ENCODE measurements at places on chromosomes 3 and 15.

- DNase-seq, result peak; percentile 41
These were observed 377.0 kb downstream of the GAP43 start for GRCh38 chr3:116000311-116000710.

- peak; percentile 38 for DNase-seq
These were observed 362.2 kb upstream of the SLCO3A1 start for GRCh38 chr15:91491101-91491950.

GRCh38 chr3:8345398-8345797 lies 156.2 kb upstream of the LMCD1 start:
- DNase-seq, result no peak

DNA sequence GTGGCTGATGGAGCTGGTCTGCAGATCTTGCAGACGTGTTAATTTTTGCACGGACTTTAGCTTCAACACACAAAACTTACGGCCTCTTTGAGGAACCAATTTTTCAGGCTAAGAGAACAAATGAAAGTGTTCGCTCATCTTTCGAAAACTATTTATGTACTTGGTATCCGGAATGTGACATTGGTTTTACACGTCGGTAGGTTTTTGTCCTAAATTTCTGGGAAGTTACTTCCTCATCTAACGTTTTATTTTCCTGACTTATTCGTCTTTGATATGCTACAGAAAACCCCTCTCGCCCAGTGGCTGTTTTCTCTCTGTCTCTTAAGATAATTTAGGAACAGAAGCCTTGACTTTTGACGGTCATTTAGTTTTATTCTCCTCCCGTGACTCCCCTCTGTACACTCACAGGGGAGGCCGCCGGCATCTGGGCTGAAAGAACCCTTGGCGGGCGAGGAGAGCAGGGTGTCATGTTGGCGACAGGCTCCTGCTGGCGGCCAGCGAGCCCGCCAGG lies 834 bp upstream of the GREM1 start:
- no peak for DNase-seq

GRCh38 chr3:11757441-11757875 lies 89.2 kb downstream of the TAMM41 start:
- no peak for DNase-seq

DNA sequence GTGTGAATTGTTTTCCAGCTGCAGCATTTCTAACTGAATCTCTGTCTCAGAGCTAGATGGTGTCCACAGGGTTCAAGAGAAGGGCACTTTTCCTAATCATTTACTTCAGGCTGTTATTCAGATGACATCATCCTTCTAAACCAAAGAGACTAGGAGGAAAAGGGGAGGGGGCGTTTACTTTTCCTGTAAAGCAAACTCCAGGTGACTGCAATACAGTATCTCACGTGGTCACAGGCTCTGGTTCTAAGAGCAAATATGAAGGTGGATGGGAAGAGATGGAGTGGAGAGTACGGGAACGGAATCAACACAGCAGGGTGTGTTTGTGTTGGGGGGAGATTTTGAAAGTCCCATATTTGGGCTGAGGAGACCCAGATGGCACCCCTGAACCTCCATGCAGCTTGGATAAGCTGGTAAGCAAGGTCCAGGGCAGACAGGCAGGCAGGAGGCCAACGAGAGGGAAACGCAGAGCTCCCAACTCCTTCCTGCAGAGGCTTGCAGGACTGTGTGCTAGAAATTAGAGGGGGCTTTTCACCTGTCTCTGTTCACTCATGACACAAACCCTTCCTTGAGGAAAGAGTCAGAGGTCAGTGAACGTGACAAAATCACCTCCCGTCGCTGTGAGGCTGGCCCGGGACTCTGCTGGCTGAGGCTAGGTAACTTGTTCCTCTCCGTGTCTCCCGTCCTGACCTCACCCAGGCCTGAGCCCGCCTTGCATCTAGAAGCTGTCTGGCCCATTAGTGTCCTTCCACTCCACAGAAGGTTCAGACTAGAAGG lies 151.2 kb downstream of the OPA1 start:
- no peak for DNase-seq

GRCh38 chr3:112338021-112338726 lies 5.2 kb downstream of the CD200 start:
- DNase-seq, result no peak

DNA sequence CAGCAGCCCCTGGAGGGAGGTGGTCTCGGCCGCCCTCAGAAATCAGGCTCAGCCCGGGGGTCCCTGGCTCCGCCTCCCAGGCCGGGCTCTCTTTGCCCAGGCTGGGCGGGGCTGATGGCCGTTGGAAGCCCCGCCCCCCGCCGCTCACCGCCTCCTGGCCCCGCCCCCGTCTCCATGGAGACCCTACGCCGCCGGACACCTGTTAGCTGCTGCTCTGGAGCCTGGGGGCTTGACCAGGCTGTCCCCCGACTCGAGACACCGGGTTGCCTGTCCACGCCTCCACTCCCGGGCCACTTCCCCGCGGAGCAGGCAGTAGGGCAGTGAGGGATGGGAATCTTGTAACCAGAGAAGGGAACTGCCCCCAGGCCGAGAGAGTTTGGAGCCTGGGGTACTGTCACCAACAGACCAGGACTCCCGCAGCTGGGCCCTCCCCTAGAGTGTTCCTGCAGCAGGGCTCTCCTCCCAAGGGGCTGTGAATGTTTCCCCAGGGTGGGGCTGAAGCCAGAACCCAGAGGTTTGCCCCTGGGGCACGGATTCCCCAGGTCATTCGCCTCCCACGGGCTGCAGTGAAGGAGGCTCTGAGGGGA lies 27.8 kb upstream of the RPL32 start:
- peak; percentile 64 for DNase-seq

DNA sequence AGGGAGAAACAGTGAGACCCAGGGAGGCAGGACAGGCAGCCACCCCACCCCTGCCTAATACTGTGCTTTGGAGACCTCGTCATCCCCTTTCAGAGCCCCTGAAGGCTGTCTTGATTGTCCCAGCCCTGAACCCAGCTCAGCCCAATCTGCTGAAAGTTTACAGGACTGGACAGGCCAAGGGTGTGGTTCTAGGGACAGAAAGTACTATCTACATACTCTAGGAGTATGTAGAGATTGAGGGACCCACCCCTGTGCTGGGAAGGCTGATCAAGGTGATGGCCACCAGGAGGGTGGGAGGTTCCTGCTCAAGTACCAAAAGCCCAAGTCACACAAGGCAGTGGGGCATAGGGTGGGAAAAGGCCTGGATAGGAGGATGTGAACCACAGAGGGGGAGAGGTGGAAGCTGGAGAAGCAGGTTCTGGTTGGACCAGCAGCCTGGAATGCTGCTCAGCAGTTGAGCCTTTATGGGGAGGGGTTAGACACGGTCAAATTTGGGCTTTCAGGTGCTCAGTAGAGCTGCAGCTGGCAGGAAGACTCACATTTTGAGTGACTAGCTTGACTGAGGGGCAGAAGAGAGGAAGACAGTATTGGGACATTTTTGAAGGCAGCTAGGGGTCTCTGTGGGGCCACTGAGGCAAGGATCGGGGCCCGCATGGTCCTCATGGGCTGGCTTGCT lies 6.7 kb downstream of the NBEAL2 start:
- peak; percentile 26 for DNase-seq

DNA sequence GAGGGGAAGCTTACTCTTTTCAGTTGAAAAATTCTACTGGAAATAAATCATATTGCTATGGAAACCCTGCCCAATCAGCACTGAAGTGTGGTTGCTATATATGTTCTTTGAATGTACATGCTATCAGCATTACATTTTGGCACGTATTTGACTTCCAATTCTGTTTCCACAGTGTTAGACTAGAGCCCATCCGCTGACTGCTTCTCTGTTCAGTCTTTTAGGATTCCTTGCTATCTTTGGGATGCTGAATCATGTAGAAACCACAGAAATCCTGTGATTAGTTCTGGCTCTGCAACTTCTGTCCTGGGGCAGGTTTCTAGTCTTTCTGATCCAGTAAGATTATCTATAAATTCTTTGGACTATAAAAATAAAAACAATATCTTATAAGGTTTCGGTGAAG lies 128.2 kb upstream of the SLC7A14 start:
- no peak for DNase-seq

DNA sequence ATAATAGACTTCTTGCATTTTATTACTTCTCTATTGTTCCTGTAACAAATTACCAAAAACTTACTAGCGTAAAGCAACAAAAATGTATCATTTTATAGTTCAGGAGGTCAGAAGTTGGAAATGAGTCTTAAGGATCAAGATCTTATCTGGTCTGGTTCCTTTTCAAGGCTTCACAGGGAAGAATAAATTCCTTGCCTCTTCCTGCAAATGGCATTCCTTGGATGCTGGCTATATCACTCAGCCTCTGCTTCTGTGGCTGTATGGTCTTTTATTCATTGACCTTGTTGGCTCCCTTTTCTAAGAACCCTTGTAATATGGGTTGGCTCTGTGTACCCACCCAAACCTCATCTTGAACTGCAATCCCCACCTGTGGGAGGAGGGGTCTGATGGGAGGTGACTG lies 478.4 kb upstream of the THBS1 start:
- no peak for DNase-seq

GRCh38 chr3:79351699-79352098 lies 416.1 kb downstream of the ROBO1 start:
- DNase-seq, result no peak

GRCh38 chr15:70474471-70475406 lies 288.6 kb downstream of the UACA start:
- DNase-seq, result no peak

- peak; percentile 76 for DNase-seq
These were observed 5.8 kb upstream of the RPL29 start for GRCh38 chr3:52001443-52001974.

GRCh38 chr15:39285071-39285470 lies 295.8 kb upstream of the THBS1 start:
- no peak for DNase-seq

DNA sequence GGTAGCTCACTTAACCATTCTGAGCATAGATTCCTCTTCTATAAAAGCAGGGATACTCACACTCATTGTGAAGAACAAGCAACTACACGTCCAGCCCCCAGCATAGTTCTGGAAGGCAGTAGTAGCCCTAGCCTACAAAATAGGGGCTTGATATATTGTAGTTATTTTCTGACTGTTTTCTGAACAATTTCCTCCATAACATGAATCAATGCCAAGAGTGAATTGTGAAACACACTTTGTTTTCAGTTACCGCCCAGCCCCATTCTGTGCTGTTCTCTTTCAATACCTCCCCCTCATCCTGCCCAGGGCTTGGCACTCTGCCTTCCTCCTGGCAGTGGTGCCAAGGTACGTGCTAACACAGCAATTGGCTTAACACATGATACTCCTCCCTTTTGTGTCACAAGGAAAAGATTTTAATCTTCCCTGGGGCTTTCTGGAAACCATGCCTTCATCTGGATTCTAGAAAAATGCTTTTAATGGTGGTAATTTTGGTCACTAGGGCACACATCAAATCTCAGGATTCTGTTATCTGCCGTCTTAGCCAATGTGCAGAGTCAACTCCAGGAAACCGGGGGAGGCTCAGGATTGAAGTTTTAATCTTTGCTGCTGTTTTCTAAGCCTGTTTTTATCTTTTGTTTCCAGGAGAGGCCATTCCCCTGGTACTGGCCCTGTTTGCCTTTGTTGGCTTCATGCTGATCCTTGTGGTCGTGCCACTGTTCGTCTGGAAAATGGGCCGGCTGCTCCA lies 37.2 kb downstream of the IL20RB start:
- DNase-seq, result no peak

GRCh38 chr3:27216955-27217552 lies 152.1 kb downstream of the NEK10 start:
- DNase-seq, result no peak

- DNase-seq, result no peak
These were observed 66.8 kb downstream of the GALK2 start for GRCh38 chr15:49236869-49237268.

- DNase-seq, result no peak
These were observed 101.2 kb downstream of the CORO2B start for GRCh38 chr15:68679961-68680371.

GRCh38 chr15:63048776-63049665 lies 6.5 kb downstream of the TPM1 start:
- peak; percentile 83 for DNase-seq

DNA sequence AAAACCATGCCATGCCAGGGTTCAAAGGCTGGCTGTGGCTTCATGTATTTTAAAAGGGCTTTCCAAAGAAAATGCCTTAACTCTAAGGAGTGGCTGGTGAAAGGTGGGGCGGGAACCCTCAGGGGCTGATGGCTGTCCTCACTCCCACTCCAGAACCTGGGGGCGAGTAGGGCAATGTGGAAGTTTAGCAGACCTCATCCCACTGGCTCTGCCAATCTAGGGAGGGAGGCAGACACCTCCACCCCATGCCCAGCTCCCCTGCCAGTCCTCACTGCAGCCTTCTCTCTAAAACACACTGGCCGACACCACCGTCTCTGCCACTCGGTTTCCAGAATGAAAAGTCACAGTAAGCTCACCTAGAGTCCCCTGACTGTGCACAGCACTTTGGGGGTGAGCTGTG lies 99.5 kb downstream of the TMEM266 start:
- DNase-seq, result no peak

DNA sequence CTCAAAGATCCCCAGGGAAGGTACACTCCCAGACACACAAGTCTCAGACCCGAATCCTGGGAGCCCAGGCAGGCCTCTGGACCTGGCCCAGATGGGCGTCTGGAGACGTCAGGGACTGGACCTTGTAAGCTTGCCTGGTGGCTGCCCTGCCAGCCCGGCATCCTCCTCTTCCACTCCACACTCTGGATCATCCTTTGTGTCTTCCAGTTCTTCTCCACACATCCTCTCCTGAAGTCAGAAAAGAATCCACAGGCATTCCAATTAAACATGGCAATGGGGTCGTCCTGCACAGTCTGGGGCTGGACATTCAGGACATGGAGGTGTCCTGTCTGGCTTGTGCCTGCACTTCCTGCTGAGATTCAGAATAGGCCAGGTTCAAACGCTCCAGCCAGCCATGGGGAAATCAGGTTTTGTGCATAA lies 208.8 kb upstream of the IGF1R start:
- no peak for DNase-seq

GRCh38 chr15:78174401-78174800 lies 25.2 kb downstream of the IDH3A start:
- DNase-seq, result no peak

GRCh38 chr3:68793759-68794701 lies 138.3 kb downstream of the TAFA4 start:
- no peak for DNase-seq

DNA sequence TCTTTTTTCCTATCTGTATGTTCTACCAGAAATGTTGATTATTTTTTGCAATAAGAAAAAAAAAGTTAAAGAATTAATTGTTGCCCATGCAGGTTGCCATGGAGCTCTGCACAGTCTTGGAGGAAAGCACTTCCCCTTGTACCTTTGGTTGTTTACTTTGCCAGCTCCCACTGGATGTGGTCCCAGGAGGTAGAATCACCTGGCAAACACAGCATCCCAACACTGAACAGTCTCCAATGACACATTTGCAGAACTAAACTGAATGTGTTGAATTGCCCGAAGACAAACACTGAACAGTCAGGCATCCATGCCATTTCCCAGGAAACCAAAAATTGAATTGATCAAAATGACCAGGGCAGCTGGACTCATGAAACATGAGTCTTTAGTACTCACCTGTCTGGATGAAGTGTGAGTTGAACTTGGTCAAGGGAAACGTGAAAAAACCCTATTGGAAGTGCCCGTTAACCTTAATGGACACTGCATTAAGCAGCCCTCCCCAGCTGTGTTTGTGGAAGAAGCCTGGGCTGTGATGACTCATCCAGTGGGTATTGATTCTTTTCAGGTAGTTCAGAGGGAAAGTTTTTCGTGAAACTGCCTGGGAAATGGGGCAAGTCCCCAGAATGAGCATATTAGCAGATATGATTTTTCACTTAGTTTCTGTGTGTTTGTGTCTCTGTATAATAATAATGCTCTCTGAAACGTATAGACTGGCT lies 284.7 kb upstream of the STT3B start:
- DNase-seq, result no peak

GRCh38 chr15:49490966-49491365 lies 67.9 kb downstream of the FGF7 start:
- no peak for DNase-seq
